ENCODE measurements at places on chromosomes 1 and 21.
A peak's percentile ranks its signal among the peaks of the same experiment; 100 is the strongest.

GRCh38 chr1:245582026-245582425, 427.2 kb downstream of the KIF26B start:
- DNase-seq, result no peak

DNA sequence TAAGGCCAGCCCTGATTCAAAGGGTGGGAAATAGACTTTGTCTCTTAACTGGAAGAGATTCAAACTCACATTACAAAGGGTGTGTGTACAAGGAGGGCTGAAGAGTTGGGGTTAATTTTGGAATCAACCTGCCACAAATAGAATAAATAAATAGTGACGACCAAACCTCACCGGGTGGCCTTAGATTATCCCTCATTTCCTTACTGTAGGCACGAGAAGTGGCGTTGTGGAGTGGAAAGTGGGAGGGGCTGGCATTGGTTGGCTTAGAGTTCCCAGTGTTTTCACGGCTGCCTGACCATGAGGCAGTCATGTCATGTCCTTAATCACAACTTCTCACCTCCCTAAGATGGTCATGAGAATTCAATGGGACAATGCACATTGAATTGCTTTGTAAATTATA, 21.3 kb upstream of the RUNX1 start:
- DNase-seq, result no peak

GRCh38 chr1:245091818-245092637, 62.8 kb upstream of the KIF26B start:
- no peak for DNase-seq

- DNase-seq, result no peak
These were observed 425.5 kb downstream of the KCTD3 start for GRCh38 chr1:215992620-215993019.

DNA sequence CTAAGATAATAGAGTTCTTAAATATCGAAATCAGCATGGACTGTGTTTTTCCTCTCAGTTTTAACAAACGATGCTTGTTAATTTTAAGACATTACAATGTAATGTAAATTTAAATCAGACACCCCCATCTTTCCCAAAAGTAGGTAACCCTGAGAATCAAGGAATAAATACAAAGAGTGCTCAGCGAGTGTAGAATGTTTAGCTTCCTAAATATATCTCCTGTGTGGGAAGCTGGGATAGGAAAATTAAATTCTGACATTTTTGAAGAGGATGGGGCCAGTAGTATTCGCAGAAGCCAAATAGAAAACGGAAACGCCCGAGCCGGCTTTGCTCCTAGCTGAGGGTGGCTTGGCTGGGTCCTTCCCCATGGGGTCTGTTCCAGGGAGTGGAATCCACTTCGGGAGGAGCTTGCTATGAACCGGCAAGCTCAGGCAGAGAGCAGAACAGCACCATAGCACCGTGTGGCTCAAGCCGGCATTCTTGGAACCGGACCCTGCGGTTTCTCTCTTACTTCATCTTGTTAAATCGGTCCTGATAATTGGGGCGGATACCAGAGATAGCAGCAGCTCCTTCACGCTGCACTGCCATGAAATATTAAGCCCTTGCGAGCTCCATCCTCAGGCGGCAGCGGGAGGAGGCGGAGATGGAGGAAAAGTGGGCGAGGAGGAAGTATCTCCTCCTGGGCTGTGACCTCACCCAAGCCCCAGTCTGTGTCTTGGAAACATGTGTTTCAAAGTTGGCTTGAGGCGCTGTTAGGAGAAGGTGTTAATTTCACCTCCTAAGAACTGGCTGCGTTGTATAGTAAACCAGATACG, 24.9 kb downstream of the MAP3K7CL start:
- DNase-seq, result peak; percentile 55

- peak; percentile 45 for DNase-seq
These were observed 1.7 kb downstream of the SLC19A1 start for GRCh38 chr21:45540601-45540970.

Data from ecto neural progenitor cell (in vitro differentiated cells).